GM04504 (cell line): ENCODE measurements at places on chromosomes 12 and 14.

DNA sequence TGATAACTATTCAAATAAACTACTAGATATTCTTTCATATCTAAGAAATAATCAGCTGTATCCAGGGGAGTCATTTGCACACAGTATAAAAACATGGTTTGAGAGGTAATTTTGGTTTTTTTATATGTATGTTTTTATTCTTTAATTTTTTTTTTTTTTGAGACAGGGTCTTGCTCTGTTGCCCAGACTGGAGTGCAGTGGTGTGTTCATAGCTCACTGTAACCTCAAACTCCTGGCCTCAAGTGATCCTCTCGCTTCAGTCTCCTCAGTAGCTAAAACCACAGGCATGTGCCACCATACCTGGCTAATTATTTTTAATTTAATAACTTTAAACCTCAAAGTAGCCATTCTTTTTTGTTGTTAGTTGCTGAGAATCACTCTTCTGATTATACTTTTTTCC, 1.8 kb downstream of the PRORP start:
- no peak for DNase-seq

DNA sequence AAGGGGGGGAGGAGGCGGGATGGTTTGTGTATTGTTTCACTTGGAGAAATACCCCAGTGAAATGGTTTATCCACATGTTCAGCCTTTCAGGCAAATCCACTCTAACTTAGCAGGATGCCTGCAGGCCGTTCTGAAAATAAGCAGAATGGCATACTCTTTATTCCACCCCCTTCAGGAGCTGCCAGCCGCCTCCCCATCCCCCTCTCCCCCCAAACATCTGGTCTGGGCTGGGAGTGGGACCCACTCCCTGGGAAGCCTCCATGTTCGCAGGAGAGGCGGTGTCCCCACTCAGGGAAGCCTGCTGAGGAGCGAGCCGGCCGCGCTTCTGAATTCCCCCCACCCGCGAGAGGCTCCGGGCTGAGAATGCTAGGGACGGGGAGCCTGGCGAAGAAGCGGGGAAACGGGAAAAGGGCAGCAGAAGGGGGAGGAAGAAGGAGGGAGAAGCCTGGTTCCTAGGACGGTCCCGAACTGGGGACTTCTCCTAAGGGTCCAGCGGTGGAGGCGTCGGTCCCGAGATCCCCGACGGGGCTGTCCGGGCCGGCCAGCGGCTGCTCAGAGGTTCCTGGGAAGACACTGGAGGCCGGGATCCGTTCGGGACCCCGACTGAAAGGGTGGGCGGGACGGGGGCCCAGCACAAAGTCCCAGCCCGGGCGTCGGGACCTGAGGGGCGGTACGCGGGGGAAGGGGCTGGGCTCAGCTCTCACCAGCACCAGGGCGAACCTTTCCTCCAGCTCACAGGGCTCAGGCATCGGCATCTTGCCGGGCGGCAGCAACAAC, 666 bp downstream of the FMNL3 start:
- no peak for DNase-seq

DNA sequence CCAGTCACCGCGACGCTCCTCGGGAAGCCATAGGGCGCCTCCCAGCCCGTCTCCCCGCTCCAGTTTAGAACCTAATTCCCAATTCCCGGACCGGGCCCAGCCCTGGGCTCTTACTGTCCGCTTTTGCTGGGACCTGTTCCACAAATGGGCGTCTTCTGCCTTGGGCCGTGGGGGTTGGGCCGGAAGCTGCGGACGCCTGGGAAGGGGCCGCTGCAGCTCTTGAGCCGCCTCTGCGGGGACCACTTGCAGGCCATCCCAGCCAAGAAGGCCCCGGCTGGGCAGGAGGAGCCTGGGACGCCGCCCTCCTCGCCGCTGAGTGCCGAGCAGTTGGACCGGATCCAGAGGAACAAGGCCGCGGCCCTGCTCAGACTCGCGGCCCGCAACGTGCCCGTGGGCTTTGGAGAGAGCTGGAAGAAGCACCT, 797 bp downstream of the UNG start:
- DNase-seq, result no peak

GRCh38 chr12:52741375-52742195, 35.6 kb downstream of the KRT76 start:
- peak; percentile 18 for DNase-seq

- DNase-seq, result no peak
These were observed 41.9 kb downstream of the TTC8 start for GRCh38 chr14:88866305-88866704.

GRCh38 chr14:20652996-20653975, 11.8 kb upstream of the OR6S1 start:
- no peak for DNase-seq

DNA sequence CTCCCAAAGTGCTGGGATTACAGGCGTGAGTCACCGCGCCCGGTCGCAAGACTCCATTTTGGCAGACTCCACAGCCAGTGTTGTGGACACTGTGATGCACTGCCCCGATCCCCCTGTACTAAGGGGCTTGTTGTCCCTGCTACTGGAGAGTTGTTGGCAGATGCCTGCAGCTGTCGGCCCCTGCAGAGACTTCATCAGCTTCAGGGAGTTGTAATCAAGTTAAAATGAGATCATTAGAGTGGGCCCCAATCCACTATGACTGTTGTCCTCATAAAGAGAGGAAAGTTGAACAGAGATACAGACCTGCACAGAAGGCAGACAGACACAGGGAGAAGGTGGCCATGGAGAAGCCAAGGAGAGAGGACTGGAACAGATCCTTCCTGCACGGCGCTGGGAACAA, 23.7 kb upstream of the TUBA1A start:
- DNase-seq, result no peak

GRCh38 chr12:71610031-71610795, 53.4 kb downstream of the ZFC3H1 start:
- no peak for DNase-seq

GRCh38 chr14:55048900-55049436, 2.5 kb upstream of the MAPK1IP1L start:
- DNase-seq, result no peak
